ENCODE measurements at places on chromosomes 7 and 10.

DNA sequence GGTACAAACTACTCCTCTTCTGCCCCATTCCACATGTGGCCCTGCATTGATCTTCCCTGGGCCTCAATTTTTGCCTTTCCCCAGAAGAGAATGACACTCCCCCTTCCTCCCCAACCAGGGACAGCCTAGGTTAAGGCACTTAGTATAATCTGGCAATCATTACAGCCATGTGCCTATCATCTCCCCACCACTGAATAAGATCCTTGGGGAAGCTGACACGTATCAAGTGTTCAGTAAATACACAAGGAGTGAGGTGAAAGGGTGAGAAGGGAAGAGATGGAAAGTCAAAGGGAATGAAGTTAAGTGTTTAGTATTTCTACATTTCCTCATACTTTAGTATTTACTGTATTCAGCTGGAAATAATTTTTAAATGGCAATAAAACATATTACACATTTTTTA, 31.9 kb downstream of the FBXW4 start:
- no peak for DNase-seq

GRCh38 chr7:7798510-7798909, 80.1 kb upstream of the RPA3 start:
- no peak for DNase-seq

- no peak for DNase-seq
Measured at GRCh38 chr10:57849691-57850357, 417.9 kb downstream of the IPMK start.

GRCh38 chr10:95392681-95393164, 101.9 kb upstream of the PDLIM1 start:
- DNase-seq: no peak

- DNase-seq: no peak
Measured at GRCh38 chr10:76257816-76258215, 826.4 kb downstream of the LRMDA start.

DNA sequence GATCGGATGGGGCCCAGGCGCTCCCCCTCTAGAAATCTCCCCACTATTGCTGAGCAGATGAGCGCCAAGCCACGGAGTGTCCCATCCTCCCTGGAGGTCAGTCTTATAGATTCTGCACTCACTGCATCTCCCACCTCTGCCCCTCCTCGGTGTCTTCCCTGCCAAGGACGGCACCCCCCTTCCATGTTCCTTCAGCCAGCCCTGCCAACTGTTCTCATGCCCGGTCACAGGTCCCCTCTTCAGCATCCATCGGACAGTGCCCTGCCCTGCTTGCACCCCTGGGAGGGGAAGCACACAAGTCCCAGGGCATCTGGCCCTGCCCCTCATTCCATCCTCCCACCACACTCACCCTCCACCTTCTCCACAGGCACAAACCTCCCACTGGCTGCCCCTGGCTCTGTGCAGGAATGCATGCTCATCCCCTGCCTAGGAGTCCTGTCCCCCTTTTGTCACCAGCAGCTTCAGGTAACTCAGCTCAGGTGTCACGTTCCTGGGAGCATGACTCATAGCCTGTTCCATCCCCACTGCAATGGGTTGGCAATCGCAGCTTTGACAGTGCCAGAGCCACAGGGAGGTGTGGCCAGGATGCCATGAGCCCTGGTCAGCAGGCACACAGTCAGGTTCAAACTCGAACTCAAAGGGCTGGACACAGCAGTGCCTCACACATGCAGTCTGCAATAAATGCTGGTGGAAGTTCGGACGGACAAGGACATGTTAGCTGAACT, 234.7 kb upstream of the TCERG1L start:
- no peak for DNase-seq

- DNase-seq: no peak
Measured at GRCh38 chr7:41445946-41446345, 256.9 kb downstream of the INHBA start.

GRCh38 chr10:58307676-58308075, 27.1 kb upstream of the UBE2D1 start:
- no peak for DNase-seq

- no peak for DNase-seq
Measured at GRCh38 chr7:14583518-14583917, 319.0 kb downstream of the DGKB start.

- DNase-seq: no peak
Measured at GRCh38 chr10:99394256-99394655, 36.2 kb downstream of the GOT1 start.

GRCh38 chr10:64130152-64130551, 609.0 kb downstream of the REEP3 start:
- no peak for DNase-seq

GRCh38 chr10:124040451-124041188, 52.8 kb downstream of the CHST15 start:
- no peak for DNase-seq

Data from HT1080 (cell line).